Esophagus squamous epithelium (tissue), 5 donors: ENCODE measurements at places on chromosomes 16 and 17.

DNA sequence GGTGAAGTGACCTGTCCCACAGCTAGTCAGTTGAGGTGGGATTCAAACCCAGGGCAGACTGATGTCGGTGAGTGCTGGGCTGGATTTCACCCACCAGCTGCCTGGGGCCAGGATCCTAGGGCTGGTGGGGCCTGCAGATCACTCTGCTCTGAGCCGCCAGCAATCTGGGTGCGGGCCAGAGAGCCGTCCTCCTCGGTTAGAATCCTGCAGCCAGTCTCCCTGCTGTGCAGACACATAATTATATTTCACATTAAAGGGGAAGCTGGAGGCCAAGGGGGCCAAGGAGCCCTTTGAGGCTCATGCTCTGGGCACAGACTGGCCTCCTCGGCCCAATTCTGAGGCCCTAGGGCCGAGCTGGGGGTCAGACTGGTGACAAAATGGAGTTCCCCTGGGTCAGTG lies 996 bp upstream of the KCNJ12 start:
- no peak for DNase-seq

DNA sequence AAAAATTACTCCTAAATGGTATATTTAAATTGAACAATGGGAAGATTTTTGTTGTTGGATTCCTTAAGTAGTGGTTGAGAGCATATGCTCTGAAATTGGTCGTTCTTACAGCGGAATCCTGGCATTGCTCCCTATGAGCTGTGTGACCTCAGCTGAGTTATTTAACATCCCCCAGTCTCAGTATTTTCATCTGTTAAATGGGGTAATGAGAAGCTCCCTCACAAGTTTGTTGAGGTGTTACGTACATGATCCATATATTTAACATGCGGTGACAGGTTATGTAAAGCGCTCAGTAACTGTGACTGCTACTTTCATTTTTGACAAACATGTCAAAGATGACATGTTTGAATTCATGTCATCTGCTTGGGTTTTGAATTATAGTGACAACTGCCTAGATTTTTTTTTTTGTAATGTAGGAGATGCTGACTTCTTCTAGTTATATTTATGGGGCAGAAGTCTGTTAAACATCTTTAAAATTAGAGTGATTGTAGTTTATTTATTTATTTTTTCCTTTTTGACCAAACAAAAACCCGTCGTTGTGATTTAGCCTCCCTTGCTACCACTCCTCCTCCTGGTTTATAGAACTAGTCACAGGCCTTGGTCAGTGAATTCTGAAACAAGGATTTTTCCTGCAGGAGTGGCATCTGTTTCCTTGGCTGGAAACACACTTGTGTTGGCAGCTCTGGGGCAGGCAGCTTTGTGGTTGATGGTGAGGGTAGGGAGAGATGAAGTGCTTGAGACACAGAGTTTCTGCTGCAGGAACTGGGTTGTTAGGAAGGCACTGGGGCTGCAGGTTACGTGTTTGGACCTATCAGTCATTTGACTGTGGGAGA lies 268.8 kb downstream of the SNX29 start:
- DNase-seq = no peak

DNA sequence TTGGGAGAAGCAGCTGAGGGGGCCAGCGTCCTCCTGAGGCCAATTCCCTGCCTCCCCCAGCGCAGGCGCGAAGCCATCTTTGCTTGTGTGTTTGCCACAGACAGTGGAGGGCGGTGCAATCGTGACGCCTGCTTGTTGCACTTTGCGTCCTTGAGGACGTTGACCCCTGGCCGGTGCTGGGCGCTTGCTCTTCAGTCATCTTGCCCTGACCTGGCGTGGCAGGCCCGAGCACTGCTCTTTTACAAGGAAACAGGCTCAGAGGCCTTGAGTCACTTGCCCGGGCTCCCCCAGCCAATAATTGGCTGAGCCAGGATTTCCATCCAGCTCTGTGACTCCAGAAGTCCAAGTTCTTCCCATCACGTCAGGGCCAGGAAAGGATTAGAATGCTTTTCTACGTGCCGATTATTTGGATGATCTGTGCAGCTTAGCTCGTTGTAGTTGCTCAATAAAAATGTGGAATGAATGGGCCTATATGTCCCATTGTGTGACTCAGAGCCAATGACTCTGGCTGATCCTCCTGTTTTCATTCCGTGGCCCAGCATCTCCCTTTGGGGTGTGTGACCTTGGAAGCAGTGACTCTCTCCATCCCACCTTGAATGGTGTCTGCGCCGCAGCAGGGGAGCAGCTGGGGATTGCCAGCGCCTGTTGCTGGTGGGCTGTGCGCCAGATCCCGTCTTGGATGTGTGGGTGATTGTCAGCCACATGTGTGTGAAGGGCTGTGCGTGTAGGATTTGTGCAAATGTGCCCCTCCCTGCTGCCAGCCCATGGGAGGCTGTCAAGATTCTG lies 214.1 kb downstream of the SEC14L1 start:
- DNase-seq = no peak

GRCh38 chr17:36721560-36722120 lies 120.3 kb downstream of the MRM1 start:
- no peak for DNase-seq

GRCh38 chr17:14792746-14793145 lies 472.4 kb downstream of the PMP22 start:
- DNase-seq = no peak

- no peak for DNase-seq
Observed at GRCh38 chr17:7836596-7837407, 2.8 kb downstream of the KDM6B start.

- no peak for DNase-seq
Observed at GRCh38 chr16:80996688-80997138, 10.0 kb downstream of the CMC2 start.

- no peak for DNase-seq
Observed at GRCh38 chr17:76868669-76869495, 678 bp downstream of the MGAT5B start.

GRCh38 chr16:69559164-69559563 lies 6.6 kb upstream of the NFAT5 start:
- DNase-seq = no peak

GRCh38 chr16:87138738-87139267 lies 178.4 kb downstream of the C16orf95 start:
- DNase-seq = no peak

GRCh38 chr16:56279132-56279531 lies 87.8 kb downstream of the GNAO1 start:
- no peak for DNase-seq

GRCh38 chr17:47099451-47099986 lies 89.6 kb downstream of the CDC27 start:
- DNase-seq = no peak

GRCh38 chr17:58615768-58616659 lies 75.8 kb downstream of the TEX14 start:
- no peak for DNase-seq

DNA sequence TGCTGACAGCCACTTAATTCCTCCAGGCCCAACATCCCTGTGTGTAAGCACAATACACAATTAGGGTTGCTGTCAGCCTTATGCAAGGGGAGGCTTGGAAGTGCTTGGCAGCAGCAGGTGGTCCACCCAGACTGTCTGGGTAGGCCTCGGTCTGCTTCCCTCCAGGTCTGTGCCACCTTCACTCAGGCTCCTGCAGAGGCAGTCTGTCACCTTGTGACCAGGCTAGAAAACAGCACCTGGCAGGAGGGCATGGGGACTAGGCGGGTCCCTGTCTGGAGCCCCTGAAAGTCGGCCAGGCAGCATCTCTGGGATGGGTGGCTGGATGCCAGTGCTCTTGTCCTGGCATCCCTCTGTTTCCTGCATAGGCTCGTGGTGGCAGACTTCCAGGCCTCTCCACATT lies 578.1 kb downstream of the KCNJ18 start:
- DNase-seq = no peak

GRCh38 chr17:76451506-76451905 lies 1.4 kb downstream of the UBE2O start:
- no peak for DNase-seq

DNA sequence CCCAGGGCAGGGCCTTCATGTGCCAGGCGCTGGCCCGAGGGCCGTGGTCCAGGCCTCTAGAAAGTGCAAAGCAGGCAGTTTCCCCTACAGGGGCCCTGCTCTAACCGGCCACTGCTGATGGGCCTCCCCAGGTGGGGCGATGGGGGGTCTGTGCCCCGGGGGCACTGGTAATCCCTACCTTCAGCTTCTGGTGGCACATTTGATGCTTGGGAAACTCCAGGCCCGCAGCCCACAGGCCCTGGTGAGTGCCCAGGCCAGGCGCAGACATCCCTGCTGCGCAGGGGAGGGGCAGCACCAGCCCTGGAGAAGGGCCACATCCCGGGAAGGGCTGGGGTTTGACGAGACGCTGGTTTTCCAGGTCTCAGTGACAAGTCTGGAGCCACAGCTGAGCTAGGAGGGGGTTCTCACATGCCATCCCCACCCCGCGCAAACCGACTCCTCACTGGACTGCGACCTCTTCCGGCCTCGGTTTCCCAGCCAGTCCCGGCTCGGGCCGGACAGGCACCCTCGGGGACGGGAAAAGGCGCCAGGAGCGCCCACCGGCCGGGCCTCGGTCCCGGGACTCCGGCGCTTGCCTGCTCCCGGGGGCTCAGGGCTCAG lies 1.6 kb downstream of the DOC2B start:
- DNase-seq = no peak

DNA sequence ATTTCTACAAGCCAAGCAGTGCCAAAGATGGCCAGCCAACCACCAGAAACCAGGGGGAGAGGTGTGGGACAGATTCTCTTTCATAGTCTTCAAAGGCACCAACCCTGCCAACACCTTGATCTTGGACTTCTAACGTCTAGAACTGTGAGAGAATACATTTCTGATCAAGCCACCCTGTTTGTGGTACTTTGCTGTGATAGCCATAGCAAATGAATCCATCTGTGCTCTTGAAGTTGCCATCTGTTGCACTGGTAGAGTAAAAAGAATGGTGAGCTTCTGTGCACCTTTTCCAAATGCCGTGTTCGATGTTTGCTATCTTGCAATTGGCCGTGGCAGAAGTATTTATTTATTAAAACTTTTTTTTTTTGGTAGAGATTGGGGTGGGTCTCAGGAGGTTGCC lies 16.7 kb upstream of the ADGRG1 start:
- no peak for DNase-seq

GRCh38 chr17:20242271-20242670 lies 225.1 kb downstream of the LGALS9B start:
- DNase-seq = no peak
